ENCODE measurements at places on chromosomes 1 and 21.

DNA sequence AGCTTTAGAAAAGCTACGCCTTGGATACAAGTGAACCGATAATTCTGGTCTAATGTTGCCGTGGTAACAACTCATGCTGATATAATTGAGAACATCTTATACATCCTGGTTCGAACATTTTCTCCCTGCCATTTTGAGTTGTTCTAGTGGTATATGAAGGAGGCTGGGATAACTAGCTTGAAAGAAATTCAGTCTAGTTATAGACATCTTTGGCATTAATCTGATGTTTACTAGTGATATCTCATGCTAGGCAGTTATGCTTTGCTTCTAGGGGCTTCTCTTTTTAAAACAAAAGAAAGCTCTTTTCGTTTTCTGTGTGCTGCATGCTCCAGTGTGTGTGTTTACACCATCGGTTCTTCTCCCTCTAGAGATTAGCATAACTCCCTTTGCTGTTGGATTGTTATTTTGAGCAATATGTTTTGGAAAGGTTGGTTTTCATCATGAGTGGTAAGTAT is 20.5 kb downstream of the PRKACB start:
- no peak for DNase-seq

- no peak for DNase-seq
Measured at GRCh38 chr21:43627527-43627926, 31.8 kb downstream of the HSF2BP start.

GRCh38 chr1:198318085-198318484 is 161.3 kb downstream of the NEK7 start:
- DNase-seq, result no peak

- DNase-seq, result no peak
Measured at GRCh38 chr1:62621907-62622306, 24.6 kb downstream of the ANGPTL3 start.

- no peak for DNase-seq
Measured at GRCh38 chr21:44262338-44263056, 800 bp upstream of the DNMT3L start.

DNA sequence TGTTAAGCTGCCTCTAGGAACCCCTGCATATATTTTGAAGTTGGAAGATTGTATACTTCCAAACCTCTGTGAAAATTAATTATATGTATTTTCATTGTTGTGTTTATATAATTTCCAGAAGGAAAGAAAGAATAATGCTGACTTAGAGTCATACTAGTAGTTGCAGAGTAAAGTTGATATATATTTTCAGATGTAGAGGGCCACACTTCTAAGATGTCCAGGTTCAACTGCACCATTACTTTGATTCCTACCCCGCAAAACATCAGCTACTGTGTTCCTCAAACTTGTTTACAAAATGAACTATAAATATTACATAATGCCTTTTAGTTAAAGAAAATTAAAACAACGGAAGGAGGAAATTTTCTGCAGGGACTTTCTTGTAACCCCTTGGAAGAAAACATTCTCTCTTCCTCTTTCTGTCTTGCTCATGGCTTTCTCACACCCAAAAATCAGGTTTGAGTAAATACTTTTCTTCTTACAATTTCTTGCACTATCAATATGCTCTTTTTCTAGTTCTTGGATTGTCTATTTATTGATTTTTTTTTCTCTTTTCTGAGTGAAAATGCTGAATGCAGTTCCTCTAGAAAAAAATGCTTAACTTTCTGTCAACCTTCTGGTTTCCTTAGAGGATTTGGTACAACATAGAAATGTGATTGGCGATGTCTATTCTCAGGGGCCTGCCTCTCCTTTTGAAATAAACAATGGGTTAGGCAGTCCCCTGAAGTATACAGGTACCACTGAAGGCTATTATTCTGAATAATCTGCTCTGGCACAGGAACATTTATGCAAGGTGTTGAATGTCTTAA is 867.8 kb downstream of the TTLL7 start:
- no peak for DNase-seq

- no peak for DNase-seq
Measured at GRCh38 chr1:18015719-18016118, 91.9 kb upstream of the IGSF21 start.

DNA sequence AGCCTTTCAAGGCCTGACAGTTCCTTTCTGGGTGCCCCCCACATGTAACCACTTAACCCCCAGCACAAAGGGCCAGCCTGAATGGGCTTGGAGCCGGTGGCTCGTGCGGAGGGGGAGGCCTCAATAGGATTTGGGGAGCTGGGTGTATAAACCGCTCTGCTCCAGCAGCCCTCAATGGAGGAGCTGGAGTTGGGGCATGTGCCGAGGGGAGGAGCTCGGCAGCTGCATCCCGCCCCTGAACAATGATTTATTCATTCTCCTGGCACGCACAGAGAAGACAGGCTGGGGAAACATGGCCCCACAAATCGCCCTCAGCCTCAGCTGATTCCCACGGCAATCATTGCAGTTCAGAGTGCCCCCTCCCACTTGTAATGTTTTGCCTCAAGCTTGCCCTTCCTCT is 6.9 kb upstream of the C1orf216 start:
- DNase-seq, result no peak

- no peak for DNase-seq
Measured at GRCh38 chr1:161159913-161160243, 578 bp downstream of the USP21 start.

GRCh38 chr1:21824926-21825325 is 12.9 kb downstream of the LDLRAD2 start:
- no peak for DNase-seq

- no peak for DNase-seq
Measured at GRCh38 chr1:111032295-111032897, 68.7 kb upstream of the LRIF1 start.

- DNase-seq, result no peak
Measured at GRCh38 chr1:238119861-238120260, 229.1 kb upstream of the ZP4 start.

DNA sequence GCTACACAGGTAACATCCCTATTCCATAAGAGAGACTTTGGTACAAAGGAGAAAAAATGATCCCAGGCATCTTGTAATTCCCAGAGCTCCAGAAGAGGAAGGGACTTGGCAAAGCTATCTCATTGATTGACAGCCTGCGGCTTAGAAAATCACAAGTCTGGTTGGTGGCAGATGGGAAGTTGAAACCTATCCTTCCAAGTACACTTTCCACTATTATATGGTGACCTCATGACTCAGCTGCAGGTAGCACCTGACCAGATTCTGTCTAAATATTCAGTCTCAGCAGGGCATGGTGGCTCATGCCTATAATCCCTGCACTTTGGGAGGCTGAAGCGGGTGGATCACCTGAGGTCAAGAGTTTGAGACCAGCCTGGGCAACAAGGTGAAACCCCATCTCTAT is 89.9 kb downstream of the TIAM1 start:
- no peak for DNase-seq

DNA sequence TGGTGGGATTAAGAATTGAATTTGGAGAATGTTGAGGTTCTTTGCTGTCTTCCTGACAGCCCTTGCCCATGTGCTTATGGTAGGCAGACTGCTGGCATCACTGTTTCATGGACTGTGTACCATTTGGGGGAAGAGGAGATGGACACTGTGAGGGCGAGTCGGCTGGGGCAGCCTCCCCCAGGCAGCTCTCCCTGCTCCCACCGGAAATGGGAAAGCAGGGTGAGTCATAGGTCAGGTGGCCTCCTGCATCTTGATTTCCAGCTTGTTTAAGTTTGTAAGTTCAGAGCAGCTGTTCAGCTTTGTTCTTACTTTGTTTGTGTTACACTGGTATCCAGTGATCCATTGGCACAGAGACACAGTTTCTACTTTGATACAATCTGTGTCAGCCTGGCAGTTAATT is 87.2 kb upstream of the CNIH3 start:
- no peak for DNase-seq

DNA sequence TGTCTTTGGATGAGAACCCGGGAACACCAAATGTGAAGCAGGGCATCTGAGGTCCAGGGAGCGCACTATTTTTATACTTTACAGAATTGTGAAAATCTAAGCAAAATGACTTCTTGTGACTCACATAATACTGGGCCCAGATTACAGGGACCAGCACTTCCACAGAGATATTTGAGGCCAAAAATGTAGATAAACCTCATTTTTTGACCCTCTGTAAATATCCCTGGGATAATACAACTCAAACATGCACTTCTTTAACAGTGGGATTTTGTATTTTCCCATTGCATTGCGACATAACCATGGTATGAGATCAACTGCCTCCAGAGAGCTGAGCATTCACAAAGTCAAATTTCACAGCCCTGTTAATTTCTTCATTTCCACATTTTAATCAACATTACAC is 289.4 kb upstream of the ADGRL4 start:
- DNase-seq, result no peak

Data from activated CD4-positive, alpha-beta memory T cell treated with anti-CD3 and anti-CD28 coated beads for 36 hours (primary cell).